ENCODE measurements at places on chromosomes 13 and 19. TPM values are rescaled to one million over a fixed set of nuclear protein-coding genes. Genes with fewer than 3 reads are reported as not detected.
A peak's percentile ranks its signal among the peaks of the same experiment; 100 is the strongest.

DNA sequence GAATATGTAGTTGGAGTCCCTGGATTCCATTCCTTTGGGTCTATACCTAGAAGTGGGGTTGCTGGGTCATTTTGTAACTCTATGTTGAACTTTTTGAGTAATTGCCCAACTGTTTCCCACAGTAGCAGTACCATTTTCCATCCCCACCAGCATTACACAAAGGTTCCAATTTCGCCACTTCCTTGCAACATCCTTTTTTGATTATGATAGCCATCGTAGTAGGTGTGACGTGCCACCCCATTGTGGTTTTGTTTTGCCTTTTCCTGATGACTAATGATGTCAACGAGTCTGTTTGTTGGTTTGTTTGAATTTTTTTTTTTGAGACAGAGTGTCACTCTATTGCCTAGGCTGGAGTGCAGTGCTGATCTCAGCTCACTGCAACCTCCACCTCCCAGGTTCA is 3.3 kb upstream of the PEX11G start:
- no peak for DNase-seq

GRCh38 chr19:3110126-3110825 is 16.1 kb downstream of the GNA11 start:
- peak; percentile 39 for DNase-seq

Gene ZNF221
- 9.0 TPM for total RNA-seq

DNA sequence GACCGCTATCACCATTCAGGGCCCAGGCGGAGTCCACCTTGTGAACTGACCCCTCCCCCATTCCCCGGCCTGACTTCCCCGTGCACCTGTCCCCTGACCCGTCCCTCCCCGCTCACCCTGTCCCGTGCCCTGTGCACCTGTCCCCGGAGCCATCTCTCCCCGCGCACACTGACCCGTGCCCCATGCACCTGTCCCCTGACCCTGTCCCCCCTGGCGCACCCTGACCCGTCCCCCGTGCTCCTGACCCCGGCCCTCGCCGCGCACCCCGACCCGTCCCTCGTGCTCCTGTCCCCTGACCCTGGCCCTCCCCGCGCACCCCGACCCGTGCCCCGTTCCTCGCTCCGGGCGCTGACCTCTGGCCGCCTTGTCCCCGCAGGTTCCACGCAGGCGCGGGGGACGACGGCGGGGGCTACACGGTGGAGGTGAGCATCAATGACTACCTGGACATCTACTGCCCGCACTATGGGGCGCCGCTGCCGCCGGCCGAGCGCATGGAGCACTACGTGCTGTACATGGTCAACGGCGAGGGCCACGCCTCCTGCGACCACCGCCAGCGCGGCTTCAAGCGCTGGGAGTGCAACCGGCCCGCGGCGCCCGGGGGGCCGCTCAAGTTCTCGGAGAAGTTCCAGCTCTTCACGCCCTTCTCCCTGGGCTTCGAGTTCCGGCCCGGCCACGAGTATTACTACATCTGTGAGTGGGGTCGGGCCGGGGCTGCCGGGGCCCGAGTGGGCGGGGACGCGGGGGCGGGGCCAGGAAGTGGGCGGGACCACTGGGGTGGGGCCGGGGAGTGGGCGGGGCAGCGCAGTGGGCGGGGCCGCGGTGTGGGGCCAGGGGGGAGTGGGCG is 9.7 kb downstream of the EFNA2 start:
- DNase-seq: peak; percentile 98

GRCh38 chr13:92896842-92897241 is 329.8 kb upstream of the GPC6 start:
- no peak for DNase-seq
